ENCODE measurements at places on chromosomes 11 and 22. TPM values are rescaled to one million over a fixed set of nuclear protein-coding genes. Genes with fewer than 3 reads are reported as not detected.

DNA sequence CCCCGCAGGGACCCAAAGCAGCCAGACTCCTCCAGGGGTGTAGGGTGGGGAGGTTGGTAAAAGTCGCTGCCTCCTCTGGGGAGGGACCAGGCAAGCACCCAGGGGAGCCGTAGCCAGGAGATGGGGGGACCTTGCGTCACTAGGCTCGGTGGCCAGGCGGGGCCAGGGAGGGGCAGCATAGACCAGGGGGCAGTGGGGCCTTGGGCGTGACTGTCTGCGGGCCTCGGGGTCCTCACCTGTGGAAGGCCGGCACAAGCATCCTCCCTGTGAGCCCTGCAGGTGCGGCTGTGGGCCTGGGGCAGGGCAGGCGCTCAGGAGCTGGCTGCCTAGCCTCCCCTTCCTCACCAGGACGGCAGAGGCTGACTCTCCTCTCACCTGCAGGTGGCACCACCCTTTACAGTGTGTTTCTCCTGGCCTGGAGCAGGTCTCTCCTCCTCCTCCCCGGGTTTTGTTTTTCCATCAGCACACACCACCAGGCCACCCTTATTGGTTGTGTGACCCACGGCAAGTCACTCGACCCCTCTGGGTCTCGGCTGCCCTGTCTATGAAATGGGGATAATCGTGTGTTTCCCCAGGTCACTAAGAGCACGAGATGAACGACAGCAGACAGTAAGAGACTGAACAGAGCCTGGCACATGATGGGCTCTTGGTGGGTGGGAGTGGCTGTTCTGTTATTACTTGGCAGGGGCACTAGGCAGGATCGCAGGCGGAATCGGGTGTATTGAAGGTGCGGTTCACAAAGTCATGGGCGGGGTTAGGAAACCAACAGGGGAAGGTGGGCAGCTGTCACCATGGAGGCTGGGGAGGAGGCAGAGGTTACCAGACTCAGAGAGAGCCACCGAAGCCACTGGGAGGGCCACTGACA lies 52.7 kb downstream of the FLRT1 start:
- H3K4me1 ChIP-seq = peaks cover 19% of the 10 kb centered on the region
- no peak for DNase-seq
- no peak overlapping the region for H3K4me3 ChIP-seq
- H3K27ac ChIP-seq = no peak overlapping the region
- peaks cover 6% of the 10 kb centered on the region for H3K27me3 ChIP-seq

The CHRM1 gene
- 0.67 TPM for total RNA-seq

GRCh38 chr11:47071341-47071740 lies 105.3 kb downstream of the ARFGAP2 start:
- no peaks in the 10 kb centered on the region for H3K27me3 ChIP-seq
- peaks cover 9% of the 10 kb centered on the region for H3K4me1 ChIP-seq
- H3K4me3 ChIP-seq = no peak overlapping the region
- no peak for DNase-seq

GRCh38 chr11:41989823-41990380 lies 530.5 kb upstream of the LRRC4C start:
- no peak overlapping the region for H3K4me3 ChIP-seq
- H3K27me3 ChIP-seq = no peaks in the 10 kb centered on the region
- H3K27ac ChIP-seq = no peak overlapping the region
